ENCODE measurements at places on chromosomes 2 and 18.
A peak's percentile ranks its signal among the peaks of the same experiment; 100 is the strongest.

DNA sequence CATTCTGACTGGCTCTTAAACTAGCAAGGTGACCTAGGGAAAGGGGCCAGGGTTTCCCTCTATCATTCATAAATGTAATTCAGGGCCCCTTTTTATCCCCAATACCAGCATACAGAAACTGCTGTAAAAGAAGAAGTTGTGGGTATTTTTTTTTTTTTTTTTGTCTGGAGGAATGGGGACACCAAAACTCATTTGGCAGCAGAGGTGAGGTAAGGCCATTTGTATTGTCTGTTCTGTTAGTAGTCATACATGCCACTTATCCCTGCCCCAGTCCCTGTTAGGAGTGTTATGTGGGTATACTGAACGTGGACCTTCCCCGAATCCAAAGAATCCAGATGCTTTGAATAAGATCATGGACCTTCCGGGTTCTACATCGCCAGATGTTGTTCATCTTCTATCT lies 1.7 kb downstream of the SEPTIN2 start:
- DNase-seq: no peak

- no peak for DNase-seq
Observed at GRCh38 chr2:152234277-152234676, 58.7 kb upstream of the STAM2 start.

DNA sequence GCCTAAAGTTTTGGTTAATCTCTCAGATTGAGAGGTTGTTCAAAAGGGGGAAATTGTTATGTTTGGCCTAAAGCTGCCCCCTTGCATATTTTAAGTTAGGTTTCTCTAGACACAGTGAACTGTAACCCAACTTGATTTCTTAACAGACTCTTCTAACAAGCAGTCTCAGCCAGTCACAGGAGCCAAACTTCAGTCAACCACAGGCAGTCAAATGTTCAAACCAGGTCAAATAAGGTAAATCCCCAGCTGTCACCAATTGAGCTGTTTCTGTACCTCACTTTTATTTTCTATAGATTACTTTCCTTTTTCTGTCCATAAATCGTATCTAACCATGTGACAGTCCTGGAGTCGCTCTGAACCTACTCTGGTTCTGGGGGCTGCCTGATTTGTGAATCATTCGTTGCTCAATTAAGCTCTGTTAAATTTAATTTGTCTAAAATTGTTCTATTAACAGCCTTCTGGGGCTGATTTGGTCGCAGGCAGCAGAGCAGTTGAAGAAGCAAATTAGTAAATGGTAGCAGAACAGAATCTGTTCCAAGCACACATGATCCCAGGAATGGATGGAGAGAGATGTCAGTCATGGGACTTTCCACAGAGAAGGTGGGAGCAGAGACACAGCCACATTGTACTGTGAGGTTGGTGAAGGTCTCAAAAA lies 16.4 kb upstream of the NFU1 start:
- no peak for DNase-seq

DNA sequence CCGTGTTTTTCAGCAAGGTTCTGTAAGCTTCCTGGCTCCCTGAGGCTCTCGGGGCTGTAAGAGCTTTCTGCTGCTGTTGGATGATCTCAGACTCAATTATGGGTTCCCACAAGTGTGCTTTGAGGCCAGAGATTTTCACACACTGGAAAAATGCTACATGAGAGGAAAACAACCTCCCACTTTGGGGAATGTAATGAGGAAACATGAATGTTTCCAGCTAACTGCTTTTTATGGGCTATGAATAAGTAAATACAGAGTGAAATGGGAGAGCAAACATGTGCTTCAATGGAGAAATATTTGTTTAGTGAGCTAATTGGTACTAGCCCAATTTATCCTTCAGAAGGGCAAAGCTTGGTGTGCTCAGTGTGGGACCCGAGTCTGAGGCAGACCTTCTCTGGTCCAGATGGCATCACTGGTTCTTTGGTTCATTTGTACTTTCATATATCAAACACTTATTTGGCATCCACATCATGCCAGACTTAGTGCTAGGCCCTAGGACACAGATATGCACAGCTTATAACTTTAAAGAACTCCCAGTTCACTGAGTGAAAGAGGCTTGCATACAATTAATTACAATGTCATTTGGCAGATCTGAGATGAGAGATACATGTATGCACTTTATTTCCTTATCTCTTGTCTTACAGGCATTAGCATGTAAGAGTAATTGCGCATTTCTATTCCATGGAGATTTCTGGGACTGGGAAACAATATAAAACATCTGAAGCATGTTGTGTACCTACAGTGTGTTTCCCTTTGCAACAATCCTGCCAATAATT lies 248.8 kb downstream of the RDH14 start:
- peak; percentile 95 for DNase-seq

DNA sequence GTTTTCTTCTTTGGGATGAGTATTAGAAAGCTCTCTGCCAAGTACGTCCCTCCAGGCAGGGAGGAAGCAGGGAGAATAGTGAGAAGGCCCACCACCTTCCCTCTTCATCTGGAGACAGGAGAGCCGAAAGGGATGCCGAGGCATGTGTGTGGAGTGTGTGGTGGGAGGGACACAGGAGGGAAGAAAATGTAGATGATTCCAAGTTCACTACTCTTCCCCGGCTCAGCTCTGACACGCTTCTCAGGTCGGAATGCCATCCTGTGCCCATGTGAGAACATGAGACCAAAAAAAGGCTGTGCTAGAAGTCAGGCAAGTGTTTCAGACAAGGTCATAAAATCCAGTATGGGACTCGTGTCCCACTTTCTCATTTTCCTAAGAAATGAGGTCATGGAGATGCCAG lies 47.4 kb downstream of the GYPC start:
- no peak for DNase-seq

- no peak for DNase-seq
Observed at GRCh38 chr2:140905083-140905781, 1225.6 kb downstream of the LRP1B start.

DNA sequence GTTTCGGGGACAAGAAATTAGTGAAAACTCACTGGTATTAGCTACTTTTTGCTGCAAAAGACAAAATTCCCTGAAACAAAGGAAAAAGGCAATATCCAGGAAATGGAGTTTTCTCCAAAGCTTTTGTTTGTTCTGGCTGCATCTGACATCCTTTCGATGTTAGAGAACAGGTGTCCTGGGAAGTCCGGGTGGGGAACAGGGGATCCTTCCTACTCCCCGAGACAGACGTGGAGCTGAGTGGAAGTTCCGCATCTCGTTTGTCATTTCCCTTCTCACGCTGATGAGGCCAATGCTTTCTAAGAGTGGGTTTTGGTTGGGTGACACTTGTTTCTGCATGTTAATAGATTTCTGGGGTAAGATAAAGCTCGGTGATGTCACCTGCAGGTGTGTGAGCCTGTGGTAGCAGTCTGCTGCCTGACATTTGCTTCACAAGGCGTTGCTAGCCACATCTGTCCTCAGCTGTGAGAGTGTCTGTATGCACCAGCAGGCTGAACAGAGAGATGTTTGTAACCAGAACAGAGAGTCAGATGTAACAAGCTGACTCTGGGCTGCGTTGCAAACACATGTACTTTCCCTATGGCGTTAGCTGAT lies 125.9 kb downstream of the ACOXL start:
- DNase-seq: no peak

- DNase-seq: no peak
Observed at GRCh38 chr2:157815421-157815820, 60.7 kb downstream of the ACVR1 start.

GRCh38 chr2:102604769-102605168 lies 14.6 kb upstream of the SLC9A2 start:
- no peak for DNase-seq

DNA sequence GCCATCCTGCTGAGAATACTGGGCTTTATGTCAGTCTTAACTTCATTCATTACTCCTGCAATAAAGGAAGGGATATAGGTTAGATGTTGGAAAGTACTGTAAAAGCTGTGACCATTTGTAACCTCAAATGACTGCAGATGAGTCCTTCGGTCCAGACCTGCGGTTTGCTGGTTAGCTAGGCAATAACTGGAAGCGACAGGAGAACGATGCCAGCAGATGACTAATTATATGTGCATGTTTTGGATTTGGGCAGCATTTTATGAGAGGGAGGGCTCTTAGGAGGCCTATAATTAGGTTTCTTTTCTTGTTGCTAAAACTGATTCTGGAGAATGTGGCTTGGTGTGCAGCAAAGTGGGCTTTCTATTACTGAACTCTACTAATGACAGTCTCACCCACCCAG lies 205.6 kb downstream of the TMEM182 start:
- DNase-seq: peak; percentile 13

DNA sequence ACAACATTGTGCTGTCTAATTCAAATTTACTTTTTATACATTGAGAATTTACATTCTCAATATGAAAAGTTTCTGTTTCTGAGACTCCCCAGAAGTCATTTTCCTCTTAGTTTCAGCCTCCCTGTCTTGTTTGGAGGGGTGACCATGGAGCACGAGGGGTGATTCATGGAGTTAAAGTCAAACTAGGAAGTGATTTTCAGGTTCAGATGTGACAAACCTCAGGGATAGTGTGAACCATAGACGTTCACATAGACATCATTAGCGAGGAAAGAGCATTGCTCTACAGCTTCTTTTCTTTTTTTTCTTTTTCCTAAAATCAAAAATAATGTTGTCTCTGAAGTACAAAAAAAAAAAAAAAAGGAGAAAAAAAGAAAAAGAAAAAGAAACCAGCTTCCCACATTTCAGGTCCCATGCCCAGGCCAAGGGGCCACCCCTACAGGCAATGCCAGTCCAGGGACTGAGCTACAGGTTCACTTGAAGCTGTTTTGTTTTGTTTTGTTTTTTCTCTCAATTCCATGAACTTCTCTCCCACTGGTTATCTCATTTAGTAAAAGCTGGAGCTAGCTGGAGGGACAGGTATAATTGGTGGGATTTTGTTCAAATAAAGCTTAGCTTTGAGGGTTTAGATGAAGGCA lies 18.1 kb upstream of the LCLAT1 start:
- no peak for DNase-seq

DNA sequence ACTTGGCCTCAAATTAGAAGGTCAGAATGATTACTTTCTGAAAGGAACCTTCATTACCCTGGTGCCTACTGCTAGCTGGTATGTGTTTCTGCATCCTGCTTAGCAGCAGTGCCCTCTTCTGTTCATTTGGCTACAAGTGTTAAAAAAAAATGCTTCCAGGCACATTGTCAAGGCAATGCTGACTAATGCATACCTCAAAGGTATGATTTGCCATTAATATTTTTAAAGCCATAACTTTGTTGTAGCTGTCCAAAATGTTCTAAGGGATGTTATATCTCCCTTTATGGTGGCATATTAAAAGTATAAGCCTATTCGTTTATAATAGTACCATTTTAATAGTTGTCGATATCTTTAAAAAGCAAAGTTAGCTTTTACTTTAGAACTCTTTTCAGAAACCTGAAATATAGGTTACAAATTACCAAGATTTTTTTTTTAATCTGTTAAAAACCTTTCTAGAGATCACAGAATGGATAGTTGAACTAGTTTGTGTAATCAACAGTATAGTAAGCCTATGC lies 52.0 kb upstream of the FAM171B start:
- peak; percentile 28 for DNase-seq

- no peak for DNase-seq
Observed at GRCh38 chr2:112204411-112204810, 50.4 kb downstream of the ZC3H8 start.

- no peak for DNase-seq
Observed at GRCh38 chr2:109201465-109202327, 72.7 kb downstream of the SH3RF3 start.

DNA sequence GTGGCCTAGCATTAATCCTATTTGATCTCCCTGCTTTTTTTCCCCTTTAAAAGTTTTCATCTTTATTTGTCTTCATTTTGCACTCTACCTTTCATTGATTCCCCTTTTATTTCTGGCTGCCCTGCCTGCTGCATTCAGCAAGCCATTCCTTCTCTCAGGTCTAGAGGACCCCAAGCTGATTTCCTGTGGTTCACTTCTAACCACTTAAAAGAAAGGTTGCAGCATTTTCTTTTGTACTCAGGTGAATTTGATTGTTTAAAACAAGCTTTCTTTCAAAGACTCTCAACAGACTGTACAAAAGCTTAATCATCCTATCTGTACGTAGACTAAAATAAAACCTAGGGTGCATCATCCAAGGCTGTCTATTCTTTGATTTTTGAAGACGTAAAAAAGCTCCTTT lies 160.3 kb downstream of the CSRNP3 start:
- no peak for DNase-seq

GRCh38 chr2:38932586-38932985 lies 42.9 kb downstream of the ARHGEF33 start:
- no peak for DNase-seq

- no peak for DNase-seq
Observed at GRCh38 chr2:149075853-149076252, 37.4 kb downstream of the LYPD6B start.

DNA sequence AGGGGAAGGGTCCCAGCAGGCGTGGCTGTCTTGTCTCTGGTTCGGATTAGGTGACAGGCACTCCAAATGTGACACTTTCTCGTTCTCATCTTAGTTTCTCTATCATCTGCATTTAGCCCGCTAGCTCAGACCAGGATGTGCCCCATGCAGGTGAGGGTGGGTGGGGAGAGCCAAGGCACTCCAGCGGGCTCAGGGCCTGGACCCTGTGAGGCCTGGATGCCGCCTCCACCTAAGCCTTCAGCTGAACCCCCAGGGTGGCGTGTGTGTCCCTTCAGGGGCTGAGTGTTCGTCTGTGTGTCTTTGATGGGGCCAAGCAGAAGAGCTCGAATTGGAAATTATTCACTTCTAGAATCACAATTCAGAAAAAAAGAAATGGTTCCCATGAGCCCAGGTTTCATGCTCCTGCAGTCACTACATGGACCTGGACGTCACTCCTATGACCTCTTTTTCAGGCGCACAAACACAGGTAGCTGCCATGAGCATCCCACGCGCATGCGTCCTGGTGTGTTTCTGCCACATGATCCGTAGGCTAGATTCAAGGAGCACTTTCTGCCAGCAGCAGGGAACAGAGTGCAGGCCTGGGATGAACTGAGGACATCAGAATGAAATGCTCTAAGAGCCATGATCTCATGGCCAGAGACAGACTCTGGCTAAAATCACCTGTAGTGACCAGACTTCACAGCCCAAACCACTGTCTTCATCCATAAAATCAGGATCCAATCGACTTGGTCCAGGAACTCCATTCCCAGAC lies 25.8 kb downstream of the CIDEA start:
- no peak for DNase-seq
